ENCODE measurements at places on chromosomes 2 and 18.

- H3K4me3 ChIP-seq = no peak overlapping the region
- H3K36me3 ChIP-seq = no peaks in the 10 kb centered on the region
- no peak for DNase-seq
- H3K4me1 ChIP-seq = no peaks in the 10 kb centered on the region
Observed at GRCh38 chr18:26409091-26409490, 139.3 kb downstream of the KCTD1 start.

DNA sequence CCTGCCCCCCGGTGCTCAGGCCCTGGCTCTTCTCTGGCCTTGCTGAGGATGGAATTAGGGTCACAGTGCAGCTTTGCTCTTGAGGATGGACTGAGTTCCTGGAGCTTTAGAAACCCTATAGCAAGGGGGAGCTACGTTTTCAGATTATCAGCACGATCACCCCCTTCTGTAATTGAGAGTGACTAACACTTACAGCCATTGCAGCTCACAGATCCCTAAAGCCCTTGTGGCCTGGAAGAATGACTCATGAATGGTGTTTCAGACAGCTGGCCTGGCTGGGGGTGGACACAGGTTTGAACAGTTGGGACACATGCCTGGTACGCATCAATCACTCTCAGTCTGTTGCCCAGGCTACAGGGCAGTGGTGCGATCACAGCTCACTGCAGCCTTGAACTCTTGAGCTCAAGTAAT, 79.7 kb upstream of the IGFBP5 start:
- DNase-seq = no peak
- peak overlapping the region; percentile 34 for H3K27ac ChIP-seq
- peaks cover 1% of the 10 kb centered on the region for H3K36me3 ChIP-seq
- peaks cover 3% of the 10 kb centered on the region for H3K27me3 ChIP-seq
- no peak overlapping the region for H3K4me3 ChIP-seq

GRCh38 chr2:1907849-1908533, 163.7 kb upstream of the PXDN start:
- H3K4me3 ChIP-seq = no peak overlapping the region
- peaks cover 16% of the 10 kb centered on the region for H3K4me1 ChIP-seq
- no peak for DNase-seq
- no peaks in the 10 kb centered on the region for H3K36me3 ChIP-seq

DNA sequence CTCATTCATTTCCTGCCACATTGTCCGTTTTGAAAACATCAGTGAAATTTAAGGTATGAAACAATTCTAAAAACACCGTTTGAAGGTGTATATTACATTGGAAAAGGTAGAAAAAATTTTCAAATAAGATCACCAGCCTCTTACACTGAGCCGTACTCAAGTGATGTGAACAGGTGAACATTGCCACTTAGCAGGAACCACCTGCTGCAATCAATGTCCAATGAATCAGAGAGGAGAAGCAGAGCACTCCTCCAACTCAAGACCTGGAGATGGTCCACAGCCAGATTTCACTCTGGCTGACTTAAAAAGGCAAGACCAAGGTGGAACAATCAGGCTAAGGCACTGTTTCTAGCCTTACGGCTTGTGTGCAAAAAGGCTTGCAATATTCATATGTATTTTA, 110.3 kb upstream of the TTN start:
- no peak overlapping the region for H3K4me3 ChIP-seq
- H3K27me3 ChIP-seq = no peaks in the 10 kb centered on the region
- H3K4me1 ChIP-seq = peaks cover 2% of the 10 kb centered on the region
- DNase-seq = no peak
- H3K27ac ChIP-seq = no peak overlapping the region

DNA sequence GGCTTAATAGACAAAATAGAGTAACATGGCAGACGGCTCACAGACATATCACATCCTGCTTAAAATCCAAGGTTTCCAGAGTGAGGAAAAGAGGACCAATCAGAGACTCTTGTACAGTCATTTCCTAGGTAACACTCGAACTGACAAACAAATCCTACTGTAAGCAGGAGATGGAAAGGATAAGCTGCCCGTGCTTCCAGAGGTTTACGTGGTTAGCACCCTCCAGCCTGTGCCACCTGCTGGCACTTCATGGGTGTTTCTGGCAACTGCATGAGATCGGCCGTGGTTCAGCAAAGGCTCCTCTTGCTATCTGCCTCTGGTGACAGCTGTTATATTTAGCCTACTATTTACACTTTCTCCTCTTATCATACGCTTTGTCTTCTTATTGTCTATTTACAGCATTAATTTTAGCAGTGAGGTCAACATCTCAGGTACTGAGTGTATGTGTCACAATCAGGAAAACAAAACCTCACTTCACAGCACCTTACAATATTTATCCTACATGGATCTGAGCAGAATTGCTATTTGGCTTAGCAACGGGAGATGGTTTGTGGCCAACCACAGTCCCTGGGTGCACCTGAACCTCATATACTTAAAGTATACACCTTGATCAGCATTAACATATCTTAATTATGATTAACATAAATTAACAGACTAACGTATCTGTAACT, 226.9 kb downstream of the TMEM163 start:
- no peak overlapping the region for H3K4me3 ChIP-seq
- H3K36me3 ChIP-seq = no peaks in the 10 kb centered on the region
- H3K27me3 ChIP-seq = peaks cover 10% of the 10 kb centered on the region
- DNase-seq = no peak
- peaks cover 1% of the 10 kb centered on the region for H3K4me1 ChIP-seq

DNA sequence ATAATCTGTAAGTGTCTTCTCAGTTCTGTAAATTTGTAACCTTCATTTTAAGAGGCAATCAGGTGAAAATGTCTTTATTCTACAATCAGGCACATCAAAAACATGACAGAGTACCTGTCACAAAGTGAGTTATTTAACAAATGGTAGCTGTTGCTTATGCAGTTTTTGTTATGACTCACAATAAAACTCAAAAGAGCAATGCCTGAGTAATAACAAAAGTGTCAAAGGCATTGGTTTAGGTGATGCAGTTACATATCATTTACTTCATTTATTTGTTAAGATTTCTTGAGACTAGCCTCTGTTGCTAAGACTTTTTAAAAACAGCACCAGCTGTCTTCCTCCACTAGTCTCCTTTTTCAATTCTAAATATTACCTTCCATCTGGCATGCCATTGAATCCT, 177.8 kb downstream of the KIAA1328 start:
- DNase-seq = no peak
- H3K4me1 ChIP-seq = no peaks in the 10 kb centered on the region
- H3K4me3 ChIP-seq = no peak overlapping the region
- no peaks in the 10 kb centered on the region for H3K27me3 ChIP-seq
- no peaks in the 10 kb centered on the region for H3K36me3 ChIP-seq

DNA sequence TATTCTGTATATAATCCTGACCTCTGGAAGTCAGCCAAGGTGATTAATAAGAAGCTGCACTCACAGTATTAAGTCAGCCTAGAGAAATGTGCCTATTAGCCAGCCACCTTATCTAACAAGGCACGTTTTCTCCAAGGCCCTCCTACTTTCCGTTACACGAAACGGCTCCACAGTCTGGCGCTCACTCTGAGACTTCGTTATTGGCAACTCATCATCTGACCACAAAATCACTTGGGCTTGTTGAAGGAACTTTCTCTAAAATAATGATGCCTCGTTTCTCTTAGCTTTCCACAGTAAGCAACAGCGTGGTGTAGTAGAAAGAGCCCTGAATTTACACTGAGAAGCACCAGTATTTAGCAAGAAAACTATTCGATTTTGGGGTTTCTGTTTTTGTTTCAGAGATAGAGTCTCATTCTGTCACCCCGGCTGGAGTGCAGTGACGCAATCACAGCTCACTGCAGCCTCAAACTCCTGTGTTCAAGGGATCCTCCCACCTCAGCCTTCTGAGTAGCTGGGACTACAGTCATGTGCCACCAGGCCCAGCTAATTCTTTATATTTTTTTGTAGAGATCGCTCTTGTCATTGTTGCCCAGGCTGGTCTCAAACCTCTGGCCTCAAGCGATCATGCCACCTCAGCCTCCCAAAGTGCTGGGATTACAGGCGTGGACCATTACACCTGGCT, 53.6 kb upstream of the SLC14A1 start:
- H3K4me1 ChIP-seq = peaks cover 3% of the 10 kb centered on the region
- no peak overlapping the region for H3K4me3 ChIP-seq
- no peaks in the 10 kb centered on the region for H3K27me3 ChIP-seq
- no peaks in the 10 kb centered on the region for H3K36me3 ChIP-seq
- no peak for DNase-seq
- H3K27ac ChIP-seq = no peak overlapping the region

- H3K36me3 ChIP-seq = peaks cover 2% of the 10 kb centered on the region
- H3K27me3 ChIP-seq = peaks cover 35% of the 10 kb centered on the region
- no peak overlapping the region for H3K27ac ChIP-seq
- peaks cover 8% of the 10 kb centered on the region for H3K4me1 ChIP-seq
Observed at GRCh38 chr18:74590671-74591070, 7.0 kb upstream of the ZNF407 start.

GRCh38 chr2:74555610-74556103, 1.1 kb downstream of the DOK1 start:
- DNase-seq = no peak
- peaks cover 19% of the 10 kb centered on the region for H3K27me3 ChIP-seq
- peak overlapping the region; percentile 96 for H3K27ac ChIP-seq
- H3K4me1 ChIP-seq = peaks cover 16% of the 10 kb centered on the region
- no peaks in the 10 kb centered on the region for H3K36me3 ChIP-seq
- H3K4me3 ChIP-seq = peak overlapping the region; percentile 88

- H3K4me1 ChIP-seq = peaks cover 22% of the 10 kb centered on the region
- H3K27me3 ChIP-seq = no peaks in the 10 kb centered on the region
- H3K27ac ChIP-seq = peak overlapping the region; percentile 99
- no peaks in the 10 kb centered on the region for H3K36me3 ChIP-seq
- peak; percentile 64 for DNase-seq
Observed at GRCh38 chr2:231680285-231680991, 27.9 kb upstream of the PTMA start.

DNA sequence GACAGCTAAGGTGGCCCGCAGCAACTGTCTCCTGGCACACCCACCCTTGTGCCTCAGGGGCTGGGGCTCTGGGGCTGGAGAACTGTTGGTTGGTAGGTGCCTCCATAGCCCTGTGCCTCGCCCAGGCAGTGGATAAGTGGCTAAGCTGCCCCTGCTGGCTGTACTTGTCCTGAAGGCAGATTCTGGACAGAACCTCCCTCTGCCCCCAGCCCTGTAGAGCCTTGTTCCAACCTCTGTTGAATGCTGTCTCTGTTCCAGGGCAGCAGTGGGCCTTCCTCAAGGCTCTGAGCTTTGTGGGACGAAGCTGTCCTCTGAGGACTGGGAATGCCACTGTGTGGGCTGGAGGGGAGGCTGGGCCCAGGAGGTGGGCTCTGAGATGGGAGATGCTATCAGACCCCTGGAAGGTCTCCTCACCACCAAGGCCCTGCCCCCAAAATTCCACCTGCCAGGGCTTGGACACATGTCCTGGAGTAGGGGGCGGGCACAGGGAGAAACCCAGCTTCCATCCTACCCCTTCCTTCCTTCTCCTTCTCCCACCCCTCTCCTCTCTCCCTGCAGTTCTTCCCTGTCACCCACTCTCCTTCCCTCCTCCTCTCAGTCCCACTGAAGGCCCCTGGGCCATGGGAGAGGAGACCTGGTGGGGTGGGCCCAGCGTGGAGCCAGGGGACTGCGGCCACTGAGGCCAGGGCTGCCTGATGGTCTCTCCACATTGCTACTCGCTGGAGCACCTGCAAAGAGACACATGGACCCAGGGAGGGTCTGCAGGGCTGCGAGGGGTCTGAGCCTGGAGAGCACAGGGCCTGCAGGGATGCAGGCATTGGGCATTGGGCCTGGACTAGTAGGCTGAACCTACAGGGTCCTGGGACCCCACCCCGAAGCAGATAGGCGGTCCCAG, 1.7 kb upstream of the PDCD1 start:
- H3K4me3 ChIP-seq = no peak overlapping the region
- no peaks in the 10 kb centered on the region for H3K36me3 ChIP-seq
- no peak overlapping the region for H3K27ac ChIP-seq
- DNase-seq = no peak
- peaks cover 22% of the 10 kb centered on the region for H3K27me3 ChIP-seq
- no peaks in the 10 kb centered on the region for H3K4me1 ChIP-seq

DNA sequence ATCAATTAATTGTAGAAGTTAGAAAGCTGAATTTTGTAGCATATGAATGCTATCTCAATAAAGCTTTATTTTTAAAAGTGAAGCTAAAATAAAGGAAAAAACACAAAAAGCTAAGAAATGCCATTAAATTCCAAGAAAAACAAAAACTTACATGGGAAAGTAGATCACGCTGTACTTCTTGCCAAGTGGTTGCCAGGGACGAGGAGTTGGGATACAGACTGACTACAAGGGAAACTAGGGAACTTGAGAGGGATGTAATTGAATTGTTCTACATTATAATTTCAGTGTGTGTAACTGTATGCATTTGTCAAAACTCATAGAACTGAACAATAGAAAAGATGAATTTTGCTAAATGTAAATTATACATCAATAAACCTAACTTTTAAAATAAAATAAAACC, 108.1 kb downstream of the DYM start:
- no peak overlapping the region for H3K27ac ChIP-seq
- peaks cover 8% of the 10 kb centered on the region for H3K36me3 ChIP-seq
- no peak for DNase-seq
- H3K4me3 ChIP-seq = no peak overlapping the region
- no peaks in the 10 kb centered on the region for H3K4me1 ChIP-seq

- peaks cover 6% of the 10 kb centered on the region for H3K36me3 ChIP-seq
- no peak for DNase-seq
- no peaks in the 10 kb centered on the region for H3K27me3 ChIP-seq
- H3K4me3 ChIP-seq = no peak overlapping the region
- no peak overlapping the region for H3K27ac ChIP-seq
Observed at GRCh38 chr18:31973929-31974546, 31.1 kb upstream of the TRAPPC8 start.

- no peak overlapping the region for H3K4me3 ChIP-seq
- H3K27me3 ChIP-seq = peaks cover 3% of the 10 kb centered on the region
- no peak overlapping the region for H3K27ac ChIP-seq
- no peak for DNase-seq
Observed at GRCh38 chr18:56381196-56381595, 257.2 kb downstream of the TXNL1 start.

DNA sequence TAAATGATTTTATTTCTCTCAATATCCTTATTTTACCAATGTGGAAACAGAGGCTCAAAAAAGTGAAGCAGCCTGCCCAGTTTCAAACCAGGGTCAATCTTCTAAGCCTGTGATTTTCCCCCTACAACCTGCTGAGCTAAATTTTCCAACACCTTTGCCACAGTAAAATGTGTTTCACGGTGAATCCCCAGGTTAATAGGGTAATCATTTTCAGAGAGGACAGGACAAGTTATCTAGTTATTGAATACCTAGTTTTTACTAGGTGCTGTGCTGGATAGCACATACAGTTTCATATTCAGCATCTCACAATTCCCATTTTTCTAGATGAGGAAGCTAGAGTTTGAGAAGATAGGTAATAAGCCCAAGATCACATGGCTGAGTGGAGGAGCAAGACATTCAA, 236.6 kb downstream of the PTH2R start:
- no peaks in the 10 kb centered on the region for H3K27me3 ChIP-seq
- no peak overlapping the region for H3K4me3 ChIP-seq
- DNase-seq = no peak
- peaks cover 6% of the 10 kb centered on the region for H3K4me1 ChIP-seq
- no peaks in the 10 kb centered on the region for H3K36me3 ChIP-seq
- H3K27ac ChIP-seq = no peak overlapping the region
